ENCODE measurements at places on chromosomes 11 and 22. TPM values are rescaled to one million over a fixed set of nuclear protein-coding genes. Genes with fewer than 3 reads are reported as not detected.
A peak's percentile ranks its signal among the peaks of the same experiment; 100 is the strongest.

Gene TAF10
- 91.7 TPM for total RNA-seq

DNA sequence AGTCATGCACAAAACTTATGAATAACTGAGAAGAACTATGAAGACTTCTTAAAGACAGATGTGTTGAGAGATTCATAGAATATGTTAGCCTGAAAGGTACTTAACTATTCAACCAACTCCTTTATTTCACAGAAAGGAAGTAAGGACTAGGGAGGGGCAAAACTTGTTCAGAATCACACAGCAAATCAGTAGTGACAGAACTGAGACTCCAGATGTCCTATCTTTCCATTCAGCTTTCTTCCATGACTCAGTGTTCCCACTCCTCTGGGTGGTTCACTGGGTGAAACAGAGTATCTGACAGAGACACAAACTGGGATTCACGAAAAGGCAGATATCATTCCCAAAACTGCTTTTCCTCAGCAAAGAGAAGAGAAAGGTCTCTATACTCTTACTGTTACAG is 1053.3 kb downstream of the DLG2 start:
- no peak for DNase-seq

Gene SCN2B
- total RNA-seq, result 0.31 TPM

Gene GGT5
- total RNA-seq, result 10.9 TPM

- peak; percentile 97 for DNase-seq
Measured at GRCh38 chr11:65416341-65416824, 6.2 kb upstream of the NEAT1 start.

- DNase-seq, result no peak
Measured at GRCh38 chr22:17418890-17419324, 49.6 kb downstream of the CECR2 start.

GRCh38 chr11:118895093-118896039 is 11.7 kb downstream of the CXCR5 start:
- peak; percentile 20 for DNase-seq

- DNase-seq, result peak; percentile 70
Measured at GRCh38 chr22:32985899-32986765, 72.0 kb downstream of the SYN3 start.

- no peak for DNase-seq
Measured at GRCh38 chr22:31093086-31093850, 12.2 kb downstream of the SMTN start.
